ENCODE measurements at places on chromosomes 7 and 10. TPM values are rescaled to one million over a fixed set of nuclear protein-coding genes. Genes with fewer than 3 reads are reported as not detected.

The EPHB4 gene
- total RNA-seq, result 104 TPM

DNA sequence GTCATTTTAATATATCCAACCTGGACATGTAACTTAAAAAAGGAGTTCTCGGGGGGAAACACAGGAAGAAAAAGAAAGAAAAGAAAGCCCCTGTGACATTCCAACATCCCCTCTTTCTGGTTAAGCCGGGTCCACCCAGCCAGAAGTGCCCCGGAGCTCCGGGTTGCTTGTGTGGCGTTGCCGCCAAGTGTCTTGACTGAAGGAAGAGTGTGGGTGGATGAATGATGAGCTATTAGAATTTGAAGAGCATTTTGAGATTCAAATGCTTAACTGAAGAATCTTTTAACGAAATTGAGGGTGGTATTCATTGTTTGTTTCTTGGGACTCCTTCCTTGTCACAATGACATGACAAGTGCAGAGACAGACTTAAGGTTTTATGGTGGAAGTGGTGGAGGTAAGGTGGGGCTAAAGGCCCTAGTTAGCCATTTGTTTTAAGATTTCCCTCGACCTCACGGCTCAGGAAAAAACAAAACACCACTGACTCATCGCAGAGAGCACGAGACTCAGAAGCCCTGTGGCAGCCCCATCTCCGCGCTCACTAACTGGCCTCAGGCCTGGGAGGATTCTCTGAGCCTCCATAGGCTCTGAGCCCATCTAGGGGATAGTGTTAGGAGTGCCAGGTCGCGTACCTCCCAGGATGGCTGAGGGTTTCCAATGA lies 1.8 kb upstream of the GLI3 start:
- H3K27ac ChIP-seq, result no peak overlapping the region
- no peak overlapping the region for H3K4me3 ChIP-seq
- peaks cover 23% of the 10 kb centered on the region for H3K4me1 ChIP-seq
- no peaks in the 10 kb centered on the region for H3K36me3 ChIP-seq
- DNase-seq, result peak; percentile 41

DNA sequence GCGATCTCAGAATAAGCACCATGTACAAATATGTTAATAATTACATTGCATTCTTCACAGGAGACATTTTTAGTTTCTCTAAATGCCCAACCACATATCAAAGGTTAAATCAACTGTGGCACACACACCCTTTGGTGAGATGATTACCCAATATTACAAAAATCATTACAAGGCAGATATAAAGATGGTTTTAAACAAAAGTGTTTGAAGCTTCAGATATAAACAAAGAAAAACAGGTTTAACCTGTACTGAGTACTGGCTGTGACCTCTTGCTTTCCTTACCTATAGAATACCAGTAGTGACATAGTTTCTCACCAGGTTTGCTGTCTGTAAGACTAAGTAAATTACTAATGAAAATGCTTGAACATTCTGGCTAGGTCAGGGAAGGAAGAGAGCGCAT lies 360.0 kb upstream of the IGFBP3 start:
- peaks cover 11% of the 10 kb centered on the region for H3K4me1 ChIP-seq
- H3K4me3 ChIP-seq, result no peak overlapping the region
- DNase-seq, result peak; percentile 65
- no peaks in the 10 kb centered on the region for H3K27me3 ChIP-seq
- no peaks in the 10 kb centered on the region for H3K36me3 ChIP-seq
- 0 out of 2 replicates have a peak overlapping the region, but pooled peaks have one; percentile 12 for H3K27ac ChIP-seq

The PTF1A gene
- total RNA-seq, result not detected

- no peak overlapping the region for H3K4me3 ChIP-seq
- H3K4me1 ChIP-seq, result peaks cover 18% of the 10 kb centered on the region
- no peaks in the 10 kb centered on the region for H3K36me3 ChIP-seq
- peak; percentile 68 for DNase-seq
- H3K27ac ChIP-seq, result no peak overlapping the region
These were observed 47.7 kb upstream of the TRIM8 start for GRCh38 chr10:102596506-102596971.

DNA sequence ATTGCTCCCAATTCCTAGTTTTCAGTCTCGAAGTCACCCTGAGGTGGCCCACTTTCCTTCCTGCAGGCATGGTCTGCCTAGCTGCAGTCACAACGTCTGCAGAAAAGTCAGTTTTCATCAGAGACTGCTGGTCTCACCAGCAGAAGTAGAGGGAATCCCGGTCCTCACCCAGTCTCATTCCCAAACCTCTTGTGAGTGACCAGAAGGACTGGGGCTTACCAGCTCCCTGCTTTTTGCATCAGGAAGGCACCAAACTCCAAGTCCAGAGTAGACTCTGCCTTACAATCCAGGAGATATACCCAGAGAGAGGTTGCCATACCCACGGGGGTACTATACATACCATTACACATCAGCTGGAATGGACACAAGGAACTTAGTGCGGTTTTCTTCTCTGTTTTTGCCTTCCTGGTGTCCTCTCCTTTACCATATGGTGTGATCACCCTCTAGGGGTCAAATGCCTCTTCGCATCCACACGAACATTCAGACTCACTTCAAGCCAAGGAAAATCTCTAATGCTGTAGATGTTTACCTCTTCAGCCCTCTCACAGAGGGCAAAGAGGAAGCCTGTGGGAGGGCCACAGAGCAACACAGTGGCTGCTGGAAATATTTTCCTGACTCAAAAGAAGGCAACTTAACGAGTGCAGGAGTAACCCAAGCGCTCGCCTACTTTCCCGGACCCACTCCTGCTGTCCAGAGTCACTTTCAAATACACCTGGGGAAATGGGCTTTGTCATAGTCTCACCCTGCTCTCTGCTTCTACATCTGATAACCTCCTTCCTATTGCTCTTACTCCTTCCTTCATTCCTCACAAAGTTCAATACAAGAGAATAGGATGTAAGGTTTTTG lies 220.9 kb downstream of the C7orf25 start:
- no peaks in the 10 kb centered on the region for H3K36me3 ChIP-seq
- DNase-seq, result peak; percentile 73
- H3K4me3 ChIP-seq, result no peak overlapping the region
- no peak overlapping the region for H3K27ac ChIP-seq
- no peaks in the 10 kb centered on the region for H3K27me3 ChIP-seq

Measured in PC-3 (cell line).